Activated CD4-positive, alpha-beta T cell treated with anti-CD3 and anti-CD28 coated beads for 1 hour (primary cell): ENCODE measurements at places on chromosomes 4 and X.

GRCh38 chr4:37646247-37646646, 39.9 kb downstream of the RELL1 start:
- no peak for DNase-seq

GRCh38 chrX:68147848-68148247, 285.4 kb downstream of the OPHN1 start:
- no peak for DNase-seq

- DNase-seq = no peak
Measured at GRCh38 chr4:146132445-146132844, 43.1 kb upstream of the LSM6 start.

DNA sequence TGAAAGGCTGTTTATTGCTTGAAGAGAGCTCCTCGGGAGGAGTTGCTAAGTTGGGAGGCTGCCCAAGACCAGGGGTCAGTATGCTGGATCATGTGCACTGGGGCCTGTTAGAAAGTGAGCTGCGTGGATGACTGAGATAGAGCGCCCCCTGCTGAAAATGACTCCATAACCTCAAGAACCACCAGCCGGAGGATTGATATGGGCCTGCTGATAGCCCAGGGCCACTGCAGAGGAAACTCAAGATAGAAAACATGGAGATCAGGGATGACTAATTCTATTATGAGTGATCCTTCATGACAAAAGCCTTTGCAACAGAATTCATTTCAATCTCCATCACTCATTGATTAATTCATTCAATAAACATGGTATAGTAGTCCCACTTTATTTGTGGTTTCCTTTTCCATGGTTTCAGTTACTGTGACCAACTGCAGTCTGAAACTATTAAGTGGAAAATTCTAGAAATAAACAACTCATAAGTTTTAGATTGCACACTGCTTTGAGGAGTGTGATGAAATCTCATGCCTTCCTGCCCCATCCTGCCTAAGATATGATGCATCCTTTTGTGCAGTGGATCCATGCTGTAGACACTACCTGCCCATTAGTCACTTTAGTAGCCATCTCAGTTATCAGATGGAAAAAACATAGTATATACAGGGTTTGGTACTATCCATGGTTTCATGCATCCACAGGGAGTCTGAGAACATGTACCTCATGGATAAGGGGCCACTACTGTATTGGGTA, 126.7 kb upstream of the MBNL3 start:
- DNase-seq = no peak

GRCh38 chr4:15765910-15766697, 12.0 kb upstream of the CD38 start:
- no peak for DNase-seq

GRCh38 chr4:6840062-6840976, 57.8 kb downstream of the KIAA0232 start:
- no peak for DNase-seq

GRCh38 chr4:78885598-78885997, 53.6 kb downstream of the PAQR3 start:
- DNase-seq = no peak

GRCh38 chrX:100829730-100830129, 9.5 kb downstream of the CSTF2 start:
- DNase-seq = no peak

DNA sequence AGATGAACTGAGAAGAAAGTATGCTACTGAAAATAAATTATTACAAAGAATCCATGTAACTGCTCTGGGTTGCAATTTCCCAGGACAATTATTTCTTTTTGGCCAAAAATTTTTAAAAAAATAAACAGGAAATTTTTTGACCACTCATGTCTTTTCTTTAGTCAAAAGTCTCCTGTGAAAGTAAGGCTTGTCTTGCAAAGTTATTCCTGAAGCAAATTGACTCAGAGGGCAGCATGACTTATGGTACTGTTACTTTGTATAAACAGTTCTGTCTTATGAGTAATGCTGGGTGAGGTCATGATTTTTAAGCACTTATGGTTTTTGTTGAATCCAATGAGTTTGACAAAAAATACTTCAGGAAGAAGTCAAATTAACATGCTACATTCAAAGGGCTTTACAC, 292.8 kb upstream of the ARSJ start:
- DNase-seq = no peak

- no peak for DNase-seq
Measured at GRCh38 chr4:151567056-151567455, 158.1 kb downstream of the FHIP1A start.

- no peak for DNase-seq
Measured at GRCh38 chrX:80765220-80765625, 44.5 kb downstream of the BRWD3 start.

- no peak for DNase-seq
Measured at GRCh38 chr4:117900832-117901231, 133.5 kb upstream of the NDST3 start.

GRCh38 chrX:86133761-86134160, 14.5 kb upstream of the DACH2 start:
- no peak for DNase-seq

DNA sequence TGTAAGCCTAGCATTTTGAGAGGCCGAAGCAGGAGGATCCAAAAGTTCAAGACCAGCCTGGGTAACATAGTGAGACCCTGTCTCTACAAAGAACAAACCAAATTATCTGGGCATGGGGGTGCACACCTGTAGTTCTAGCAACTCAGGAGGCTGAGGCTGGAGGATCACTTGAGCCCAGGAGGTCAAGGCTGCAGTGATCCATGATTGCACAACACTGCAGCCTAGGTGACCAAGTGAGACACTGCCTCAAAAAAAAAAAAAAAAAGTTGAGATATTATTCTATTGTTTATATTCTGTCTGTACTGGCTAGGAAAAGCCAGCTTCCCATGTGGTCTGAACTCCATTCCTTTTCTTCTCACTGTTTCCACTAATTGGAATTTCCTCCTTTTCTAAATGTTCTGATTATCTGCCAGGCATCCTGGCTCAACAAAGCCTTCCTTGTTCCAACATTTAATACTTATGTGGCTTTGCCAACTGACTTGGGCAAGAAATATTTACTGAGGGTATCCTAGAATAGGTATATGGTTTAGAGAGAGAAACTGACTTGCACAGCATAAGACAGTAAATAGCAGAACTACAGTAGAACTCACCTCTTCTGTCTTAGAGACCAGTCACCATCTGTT, 175.2 kb upstream of the ADAMTS3 start:
- DNase-seq = no peak

GRCh38 chr4:168551211-168551610, 54.4 kb downstream of the PALLD start:
- DNase-seq = no peak

DNA sequence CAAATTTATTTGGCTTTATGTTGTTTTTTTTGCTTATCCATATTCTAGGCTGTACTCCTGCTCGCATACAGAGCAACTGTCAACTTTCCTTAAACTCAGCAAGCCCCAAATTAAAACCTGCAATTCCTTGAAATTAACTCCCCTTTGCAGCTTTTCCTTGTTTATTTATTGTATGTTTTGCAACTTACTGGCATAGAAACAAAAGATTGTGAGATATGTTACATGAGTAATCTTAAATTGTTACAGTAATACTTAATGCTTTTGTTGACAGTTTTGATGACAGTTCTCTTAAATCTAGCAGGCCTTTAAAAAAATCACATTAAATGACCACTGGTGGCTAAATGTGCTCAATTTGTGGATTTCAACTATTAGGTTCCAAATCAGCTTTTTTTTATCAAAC, 4.5 kb downstream of the DDX3X start:
- no peak for DNase-seq

- DNase-seq = no peak
Measured at GRCh38 chr4:140122891-140123290, 31.1 kb downstream of the MAML3 start.

GRCh38 chr4:19684084-19684483, 567.6 kb upstream of the SLIT2 start:
- no peak for DNase-seq

DNA sequence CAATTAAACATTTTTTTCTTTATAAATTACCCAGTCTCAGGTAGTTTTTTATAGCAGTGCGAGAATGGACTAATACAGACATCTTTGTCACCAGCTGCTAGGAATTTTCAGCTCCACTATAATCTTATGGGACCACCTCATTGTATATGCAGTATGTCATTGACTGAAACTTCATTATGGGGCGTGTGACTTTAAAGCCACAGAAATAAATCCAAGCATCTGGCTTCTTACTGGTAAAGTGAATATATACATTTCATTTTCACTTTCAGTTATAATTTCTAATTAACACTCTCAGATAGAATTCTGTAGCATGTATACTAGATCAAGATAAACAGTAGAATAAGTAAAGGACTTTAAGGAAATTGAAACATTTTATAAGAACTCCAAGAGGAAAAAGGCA, 21.9 kb downstream of the IL15 start:
- no peak for DNase-seq

DNA sequence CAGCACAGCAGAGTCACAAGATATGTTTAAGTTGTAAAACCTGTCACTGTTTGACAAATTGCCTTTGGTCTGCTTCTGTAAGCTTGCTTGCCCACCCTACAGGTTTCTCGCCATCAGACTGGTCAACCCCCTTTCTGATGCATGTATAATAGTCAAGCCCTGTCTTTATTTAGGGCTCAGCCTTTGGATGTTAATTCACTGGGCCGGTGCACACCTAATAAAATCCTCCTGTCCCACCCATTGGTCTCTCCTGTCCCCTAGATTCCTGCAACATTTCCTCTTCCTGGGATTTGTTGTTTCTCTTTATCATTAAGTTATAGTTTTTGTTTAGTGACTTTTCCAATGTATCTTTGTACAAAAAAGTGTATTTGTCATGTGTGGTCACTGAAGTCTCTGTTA, 38.2 kb downstream of the GLUD2 start:
- no peak for DNase-seq

GRCh38 chr4:25938787-25939186, 24.8 kb downstream of the SMIM20 start:
- DNase-seq = no peak

DNA sequence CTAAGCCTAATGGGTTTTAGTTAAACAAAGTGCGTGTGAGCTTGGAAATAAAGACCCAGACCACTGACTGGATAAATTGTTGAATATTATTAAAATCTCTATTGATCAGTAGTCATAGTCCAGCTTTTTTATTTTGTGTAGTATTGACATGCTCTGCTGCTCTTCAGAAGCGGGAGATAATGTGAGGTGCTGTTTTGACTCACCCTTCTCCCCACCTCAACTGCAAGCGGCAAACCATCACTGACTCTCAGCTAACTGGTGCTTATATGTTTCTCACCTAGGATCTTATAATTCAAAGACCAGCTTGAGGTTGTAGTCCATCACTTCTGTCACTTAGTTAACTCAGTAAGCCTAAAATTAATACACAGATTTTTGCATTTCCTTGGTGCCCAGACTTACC, 72.2 kb downstream of the COMMD8 start:
- no peak for DNase-seq

- no peak for DNase-seq
Measured at GRCh38 chr4:126451237-126451873, 1136.6 kb downstream of the FAT4 start.

GRCh38 chr4:187903106-187903505, 92.5 kb upstream of the ZFP42 start:
- no peak for DNase-seq

GRCh38 chrX:71510161-71510560, 22.7 kb upstream of the OGT start:
- no peak for DNase-seq

DNA sequence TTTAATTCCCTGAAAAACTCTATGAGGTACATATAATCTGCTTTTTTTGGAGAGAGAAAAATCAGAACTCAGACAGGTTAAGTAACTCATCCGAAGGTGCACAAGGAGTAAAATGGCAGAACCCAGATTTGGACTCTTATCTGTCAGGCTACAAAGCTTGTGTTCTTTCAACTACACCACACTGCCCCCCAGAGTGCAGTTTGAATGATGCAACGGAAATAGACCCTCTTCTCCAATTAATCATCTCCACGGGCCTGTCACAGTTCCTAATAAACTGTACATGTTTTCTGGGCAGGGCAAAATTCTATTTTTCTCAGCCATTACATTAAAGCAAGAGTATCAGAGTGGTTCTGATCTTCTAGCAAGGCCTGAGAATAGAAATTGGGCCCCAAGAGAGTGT, 35.3 kb upstream of the DCX start:
- DNase-seq = no peak

- DNase-seq = no peak
Measured at GRCh38 chr4:8867624-8868320, 3.9 kb downstream of the HMX1 start.

GRCh38 chrX:9587642-9588041, 122.8 kb downstream of the TBL1X start:
- no peak for DNase-seq

GRCh38 chr4:4254666-4255065, 6.6 kb upstream of the TMEM128 start:
- no peak for DNase-seq

DNA sequence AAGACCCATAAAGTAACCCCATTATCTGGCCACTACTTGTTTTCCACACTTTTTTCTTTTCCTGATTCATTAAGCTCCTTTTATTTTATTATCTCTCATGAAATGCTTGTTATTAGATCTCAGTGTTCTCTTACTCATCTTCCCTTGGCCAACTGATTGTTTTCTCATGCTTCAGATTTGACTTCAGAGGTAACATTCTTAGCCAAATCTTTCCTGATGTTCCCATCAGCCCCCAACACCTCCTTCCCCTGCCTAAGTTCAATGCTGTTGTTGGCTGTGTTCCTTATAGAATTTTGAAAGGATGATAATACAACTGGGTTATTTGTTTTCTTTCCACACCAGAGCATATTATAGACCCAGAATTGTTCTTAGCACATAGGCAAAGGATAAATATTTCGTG, 75.6 kb downstream of the BMPR1B start:
- DNase-seq = no peak

DNA sequence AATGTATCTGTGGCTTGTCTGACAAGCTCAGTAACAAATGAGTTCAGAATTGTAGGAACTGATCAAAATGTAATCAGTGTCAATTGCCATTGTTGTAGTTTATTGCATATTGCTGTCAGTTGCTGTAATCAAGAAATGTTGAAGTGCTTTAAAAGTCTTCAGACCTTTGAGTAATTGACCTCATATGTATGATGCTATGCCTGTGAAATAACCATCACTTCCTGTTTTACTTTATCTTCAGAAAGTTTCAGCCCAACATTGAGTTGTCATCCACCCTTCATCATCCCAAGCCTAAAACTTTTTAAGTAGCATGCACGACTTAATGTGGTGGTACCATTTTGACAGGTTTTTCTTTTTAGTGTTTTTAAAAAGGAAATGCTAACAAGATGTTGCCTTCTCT, 212.4 kb downstream of the ARHGAP10 start:
- DNase-seq = no peak
